Endothelial cell of umbilical vein (primary cell): ENCODE measurements at places on chromosomes 13 and 19. TPM values are rescaled to one million over a fixed set of nuclear protein-coding genes. Genes with fewer than 3 reads are reported as not detected.

OR4F17 gene
- not detected in 2 replicates for polyA plus RNA-seq

TECR gene
- 193 and 231 TPM in 2 replicates for polyA plus RNA-seq

CLEC17A gene
- polyA plus RNA-seq, result 0.07 TPM in 1 of 2 replicates, not detected in the other

SHISA2 gene
- 1.5 TPM in 2 replicates for polyA plus RNA-seq

P2RY11 gene
- 3.6 and 5.4 TPM in 2 replicates for polyA plus RNA-seq

IQCN gene
- polyA plus RNA-seq, result 1.5 and 2.1 TPM in 2 replicates

LYPD5 gene
- 0.11 and 0.28 TPM in 2 replicates for polyA plus RNA-seq

ACP5 gene
- 0.84 and 1.3 TPM in 2 replicates for polyA plus RNA-seq

KCNC3 gene
- polyA plus RNA-seq, result 0.22 and 0.30 TPM in 2 replicates

SIGLEC5 gene
- polyA plus RNA-seq, result not detected in 2 replicates

LRRC63 gene
- 0.04 TPM in 1 of 2 replicates, not detected in the other for polyA plus RNA-seq

ZNF723 gene
- not detected in 2 replicates for polyA plus RNA-seq

KLF1 gene
- not detected in 2 replicates for polyA plus RNA-seq

SRRM5 gene
- polyA plus RNA-seq, result 0.13 and 0.17 TPM in 2 replicates

ZNF331 gene
- 3.9 and 6.2 TPM in 2 replicates for polyA plus RNA-seq

RFPL4AL1 gene
- polyA plus RNA-seq, result not detected in 2 replicates

TUBA3C gene
- polyA plus RNA-seq, result not detected in 2 replicates

MISP gene
- polyA plus RNA-seq, result not detected in 2 replicates

VMAC gene
- 6.9 and 8.9 TPM in 2 replicates for polyA plus RNA-seq

CCDC169 gene
- polyA plus RNA-seq, result 0.78 and 1.2 TPM in 2 replicates

PSG2 gene
- polyA plus RNA-seq, result not detected in 2 replicates

GET3 gene
- polyA plus RNA-seq, result 197 and 217 TPM in 2 replicates

SLC8A2 gene
- not detected in 2 replicates for polyA plus RNA-seq

ZNF536 gene
- polyA plus RNA-seq, result not detected in 2 replicates

LILRB4 gene
- not detected in 2 replicates for polyA plus RNA-seq

CEACAM3 gene
- polyA plus RNA-seq, result not detected in 2 replicates

FAM98C gene
- polyA plus RNA-seq, result 12.6 and 16.5 TPM in 2 replicates

CIC gene
- 18.4 and 23.5 TPM in 2 replicates for polyA plus RNA-seq

TNFSF9 gene
- polyA plus RNA-seq, result 0.52 and 0.88 TPM in 2 replicates

TMC4 gene
- 1.7 and 2.4 TPM in 2 replicates for polyA plus RNA-seq

PAK4 gene
- 39.8 and 48.4 TPM in 2 replicates for polyA plus RNA-seq

FCGBP gene
- 0.01 and 0.03 TPM in 2 replicates for polyA plus RNA-seq

CGB2 gene
- not detected in 2 replicates for polyA plus RNA-seq

CDX2 gene
- polyA plus RNA-seq, result not detected in 2 replicates
